ENCODE measurements at places on chromosomes 7 and 10.

GRCh38 chr10:60762554-60762953 lies 15.7 kb upstream of the CDK1 start:
- no peak for DNase-seq
- no peak overlapping the region for H3K4me3 ChIP-seq
- H3K4me1 ChIP-seq: peaks cover 7% of the 10 kb centered on the region
- no peaks in the 10 kb centered on the region for H3K36me3 ChIP-seq
- H3K27me3 ChIP-seq: no peaks in the 10 kb centered on the region
- no peak overlapping the region for H3K27ac ChIP-seq

DNA sequence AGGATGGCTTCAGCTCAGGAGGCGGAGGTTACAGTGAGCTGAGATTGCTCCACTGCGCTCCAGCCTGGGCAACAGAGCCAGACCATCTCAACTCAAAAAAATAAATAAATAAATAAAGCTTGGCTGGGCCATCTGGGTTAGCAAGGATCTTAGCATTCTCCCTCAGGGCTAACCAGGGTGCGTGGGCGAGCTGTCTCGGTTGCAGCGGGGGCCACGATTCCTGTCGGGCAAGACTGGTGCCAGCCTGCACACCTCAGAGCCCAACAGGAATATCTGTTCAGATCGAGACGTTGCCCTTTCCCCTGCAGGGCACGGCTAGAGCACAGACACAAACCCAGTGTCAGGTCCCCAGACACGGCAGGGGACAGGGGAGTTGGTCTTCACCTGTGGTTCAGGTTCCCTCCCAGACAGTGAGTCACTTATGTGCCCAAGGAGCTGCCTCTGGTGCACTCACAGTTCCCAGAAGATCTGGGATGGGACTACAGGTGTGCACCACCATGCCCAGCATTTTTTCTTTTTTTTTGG lies 75.5 kb upstream of the GTF2I start:
- peaks cover 2% of the 10 kb centered on the region for H3K36me3 ChIP-seq
- peaks cover 58% of the 10 kb centered on the region for H3K4me1 ChIP-seq
- no peak for DNase-seq
- H3K4me3 ChIP-seq: no peak overlapping the region
- H3K27me3 ChIP-seq: no peaks in the 10 kb centered on the region
- H3K27ac ChIP-seq: peak overlapping the region; percentile 99

GRCh38 chr7:111092406-111093236 lies 1.7 kb downstream of the LRRN3 start:
- no peak overlapping the region for H3K27ac ChIP-seq
- no peaks in the 10 kb centered on the region for H3K27me3 ChIP-seq
- no peak for DNase-seq
- no peaks in the 10 kb centered on the region for H3K36me3 ChIP-seq

DNA sequence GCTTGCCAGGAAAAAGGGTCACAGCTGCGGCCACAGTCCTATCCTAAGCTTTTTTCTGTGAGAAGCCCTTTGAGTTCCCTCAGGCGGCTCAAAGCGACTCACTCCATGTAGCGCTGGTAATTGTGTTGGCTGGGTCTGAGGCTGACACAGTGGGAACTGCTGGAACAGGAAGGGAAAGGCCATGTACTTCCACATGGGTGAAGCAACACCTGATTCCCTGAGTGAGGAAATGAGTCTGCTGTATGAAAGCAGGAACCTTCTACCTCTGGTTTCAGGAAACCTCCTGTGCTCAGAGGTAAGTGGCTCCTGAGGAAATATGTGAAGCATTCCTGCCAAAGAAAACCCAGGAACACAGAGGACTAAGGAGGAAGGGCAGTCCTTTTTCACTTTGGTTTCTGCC lies 734.6 kb upstream of the SORCS1 start:
- no peaks in the 10 kb centered on the region for H3K27me3 ChIP-seq
- no peaks in the 10 kb centered on the region for H3K36me3 ChIP-seq
- H3K27ac ChIP-seq: no peak overlapping the region
- no peaks in the 10 kb centered on the region for H3K4me1 ChIP-seq
- no peak for DNase-seq

- peaks cover 3% of the 10 kb centered on the region for H3K36me3 ChIP-seq
- H3K27me3 ChIP-seq: no peaks in the 10 kb centered on the region
- no peak overlapping the region for H3K27ac ChIP-seq
- H3K4me1 ChIP-seq: no peaks in the 10 kb centered on the region
- no peak overlapping the region for H3K4me3 ChIP-seq
Measured at GRCh38 chr10:68428396-68429104, 21.5 kb upstream of the RUFY2 start.

DNA sequence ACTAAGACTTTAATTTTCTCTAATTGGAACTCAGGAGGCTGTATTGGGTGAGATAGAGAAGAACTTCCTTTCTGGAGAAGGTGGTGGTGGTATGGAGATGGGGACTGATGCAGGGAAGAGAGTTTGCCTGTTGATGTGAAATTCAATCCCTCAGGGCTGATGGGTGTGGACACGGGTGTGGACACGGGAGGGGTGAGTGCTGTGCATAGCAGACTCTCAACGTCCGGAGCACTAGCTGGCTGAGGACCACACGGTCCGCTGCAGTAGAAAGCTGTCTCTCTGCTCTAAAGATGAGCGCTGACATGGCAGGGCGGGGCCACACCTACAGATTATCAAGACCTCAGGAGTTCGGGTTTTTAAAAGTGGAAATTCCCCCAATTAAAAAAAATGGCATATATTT lies 148.5 kb upstream of the PITRM1 start:
- no peaks in the 10 kb centered on the region for H3K4me1 ChIP-seq
- H3K4me3 ChIP-seq: no peak overlapping the region
- DNase-seq: no peak
- H3K27me3 ChIP-seq: no peaks in the 10 kb centered on the region
- no peaks in the 10 kb centered on the region for H3K36me3 ChIP-seq

- DNase-seq: no peak
- no peaks in the 10 kb centered on the region for H3K27me3 ChIP-seq
- no peaks in the 10 kb centered on the region for H3K4me1 ChIP-seq
- H3K27ac ChIP-seq: no peak overlapping the region
- no peak overlapping the region for H3K4me3 ChIP-seq
Measured at GRCh38 chr7:21980926-21981500, 35.3 kb upstream of the CDCA7L start.

GRCh38 chr10:21673668-21674067 lies 139.6 kb downstream of the MLLT10 start:
- no peaks in the 10 kb centered on the region for H3K36me3 ChIP-seq
- no peak overlapping the region for H3K4me3 ChIP-seq
- H3K27me3 ChIP-seq: no peaks in the 10 kb centered on the region
- DNase-seq: no peak
- H3K4me1 ChIP-seq: 0 out of 2 replicates have a peak, but pooled peaks cover under 1% of the 10 kb centered on the region
- no peak overlapping the region for H3K27ac ChIP-seq

DNA sequence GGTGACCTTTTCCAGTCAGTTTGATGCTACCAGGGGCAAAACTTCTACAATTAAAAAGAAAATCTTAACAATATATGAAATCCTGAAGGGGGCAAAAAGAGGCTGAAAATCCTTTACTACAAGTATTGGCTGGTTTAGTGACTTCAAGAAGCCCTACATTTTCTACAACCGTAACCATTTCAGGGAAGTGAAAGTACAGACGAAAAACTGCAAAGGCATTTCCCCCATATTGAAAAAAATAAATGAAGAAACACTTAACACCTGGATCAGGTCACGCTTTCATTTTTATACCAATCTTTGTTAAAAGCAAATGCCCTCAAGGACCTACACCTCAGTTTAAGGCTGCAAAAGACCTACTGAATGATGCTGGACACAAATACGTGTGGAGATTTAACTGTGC lies 38.6 kb downstream of the IL6 start:
- DNase-seq: no peak
- H3K27ac ChIP-seq: no peak overlapping the region
- H3K36me3 ChIP-seq: no peaks in the 10 kb centered on the region
- H3K4me1 ChIP-seq: no peaks in the 10 kb centered on the region

- H3K4me3 ChIP-seq: no peak overlapping the region
- no peaks in the 10 kb centered on the region for H3K4me1 ChIP-seq
- no peaks in the 10 kb centered on the region for H3K27me3 ChIP-seq
- no peaks in the 10 kb centered on the region for H3K36me3 ChIP-seq
- no peak for DNase-seq
Measured at GRCh38 chr7:157158400-157158799, 19.7 kb downstream of the UBE3C start.

GRCh38 chr10:132283604-132284382 lies 24.0 kb downstream of the STK32C start:
- H3K27ac ChIP-seq: no peak overlapping the region
- H3K4me3 ChIP-seq: no peak overlapping the region
- H3K27me3 ChIP-seq: no peaks in the 10 kb centered on the region
- H3K36me3 ChIP-seq: no peaks in the 10 kb centered on the region
- H3K4me1 ChIP-seq: no peaks in the 10 kb centered on the region
- no peak for DNase-seq

DNA sequence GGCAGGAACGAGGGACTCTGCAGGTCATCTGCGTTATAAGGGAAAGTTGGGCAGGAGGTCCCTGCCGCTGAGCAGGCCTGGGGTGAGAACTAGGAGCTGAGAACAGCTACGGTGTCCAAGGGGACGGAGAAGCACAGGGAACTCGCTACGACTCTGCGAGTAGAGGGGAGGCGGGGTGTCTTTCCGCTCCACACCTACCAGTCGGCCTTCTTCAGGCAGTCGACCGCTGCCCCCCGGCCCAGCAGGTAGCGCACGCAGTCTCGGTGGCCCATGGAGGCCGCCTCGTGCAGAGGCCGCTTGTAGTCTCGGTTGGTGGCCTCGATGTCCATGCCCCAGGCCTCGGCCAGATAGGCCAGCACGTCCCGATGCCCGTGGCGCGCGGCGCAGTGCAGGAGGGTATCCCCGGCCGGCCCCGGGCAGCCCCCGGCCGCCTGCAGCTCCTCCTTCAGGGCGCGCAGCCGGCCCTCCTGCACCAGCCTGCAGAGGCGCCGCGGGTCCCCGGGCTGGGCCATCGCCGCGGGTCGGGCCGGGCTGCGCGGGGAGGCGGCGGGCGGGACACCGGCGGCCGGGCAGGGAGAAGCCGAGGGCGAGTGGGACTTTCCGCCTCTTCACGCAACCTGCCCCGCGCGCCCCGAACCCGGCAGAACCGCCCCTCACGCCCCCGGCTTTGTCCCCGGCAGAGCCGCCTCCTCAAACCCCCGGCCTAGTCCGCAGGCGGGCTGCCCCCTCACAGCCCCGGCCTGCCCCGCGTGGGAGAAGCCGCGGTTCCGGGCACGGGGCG lies 660 bp downstream of the ANKRD16 start:
- DNase-seq: peak; percentile 66
- H3K4me3 ChIP-seq: peak overlapping the region; percentile 93
- H3K27me3 ChIP-seq: no peaks in the 10 kb centered on the region
- H3K36me3 ChIP-seq: peaks cover 2% of the 10 kb centered on the region

DNA sequence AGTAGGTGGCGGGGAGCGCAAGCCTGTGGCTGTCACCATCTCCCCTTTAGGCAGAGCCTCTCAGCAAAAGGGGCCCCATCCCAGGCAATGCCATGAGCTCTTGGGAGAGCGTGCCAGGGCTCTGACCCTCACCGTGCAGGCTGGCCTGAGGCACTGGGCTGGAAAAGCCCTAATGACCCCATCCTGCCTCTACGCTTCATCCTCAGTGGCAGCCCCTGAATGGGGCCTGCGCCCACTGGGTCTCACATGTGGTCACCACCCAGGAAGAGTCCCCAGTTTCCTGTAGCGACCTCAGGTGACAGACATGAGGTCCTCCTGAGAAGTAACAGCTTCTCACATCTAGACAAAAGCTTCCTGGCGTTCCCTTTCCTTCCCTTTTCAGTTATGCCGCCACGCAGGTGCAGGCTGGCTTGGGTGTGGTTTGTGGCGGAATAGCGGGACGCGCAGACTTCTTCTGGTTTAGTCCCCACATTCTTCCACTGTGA lies 59.2 kb downstream of the CLEC2L start:
- H3K4me1 ChIP-seq: no peaks in the 10 kb centered on the region
- DNase-seq: no peak
- H3K36me3 ChIP-seq: peaks cover 2% of the 10 kb centered on the region
- H3K4me3 ChIP-seq: no peak overlapping the region
- no peaks in the 10 kb centered on the region for H3K27me3 ChIP-seq

DNA sequence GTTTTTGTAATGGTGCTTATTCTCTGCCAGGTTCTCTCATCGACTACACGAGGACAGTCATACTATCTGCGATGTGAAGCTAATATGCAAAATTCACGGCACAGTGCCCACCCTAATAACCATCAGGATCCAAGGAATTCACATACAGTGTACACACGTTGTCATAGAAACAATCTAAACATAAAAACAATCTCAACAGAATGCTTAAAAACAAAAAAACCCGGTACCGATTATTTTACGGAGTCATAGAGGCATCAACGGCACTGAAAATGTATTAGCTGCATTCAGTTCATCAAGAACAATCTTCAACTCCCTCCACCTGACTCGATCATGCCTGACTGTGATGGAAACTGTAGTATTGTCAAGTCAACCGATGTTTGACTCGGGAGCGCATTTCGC lies 628 bp downstream of the MRPS33 start:
- peak overlapping the region; percentile 62 for H3K4me3 ChIP-seq
- no peak for DNase-seq
- no peaks in the 10 kb centered on the region for H3K27me3 ChIP-seq
- H3K4me1 ChIP-seq: no peaks in the 10 kb centered on the region
- H3K27ac ChIP-seq: peak overlapping the region; percentile 95

DNA sequence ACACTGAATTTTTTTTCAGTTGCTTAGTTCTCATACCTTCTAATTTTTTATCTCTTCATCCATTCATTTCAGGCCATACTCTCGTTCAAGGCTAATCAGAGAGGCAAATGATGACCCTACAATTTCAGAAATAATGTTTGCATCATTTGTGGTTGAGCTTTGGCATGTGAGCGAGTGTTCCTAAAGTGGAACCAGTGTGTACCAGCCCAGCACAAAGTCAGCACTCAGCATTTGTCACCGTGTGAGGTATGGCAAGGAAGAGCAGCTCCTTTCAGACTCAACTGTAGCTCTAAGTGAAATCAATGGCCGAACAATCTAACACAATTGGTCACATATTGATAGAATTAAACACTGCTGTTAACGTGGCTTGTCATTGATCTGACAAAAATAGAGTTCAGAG lies 154.6 kb downstream of the POU6F2 start:
- H3K27me3 ChIP-seq: no peaks in the 10 kb centered on the region
- no peak for DNase-seq
- no peak overlapping the region for H3K27ac ChIP-seq
- no peaks in the 10 kb centered on the region for H3K4me1 ChIP-seq

DNA sequence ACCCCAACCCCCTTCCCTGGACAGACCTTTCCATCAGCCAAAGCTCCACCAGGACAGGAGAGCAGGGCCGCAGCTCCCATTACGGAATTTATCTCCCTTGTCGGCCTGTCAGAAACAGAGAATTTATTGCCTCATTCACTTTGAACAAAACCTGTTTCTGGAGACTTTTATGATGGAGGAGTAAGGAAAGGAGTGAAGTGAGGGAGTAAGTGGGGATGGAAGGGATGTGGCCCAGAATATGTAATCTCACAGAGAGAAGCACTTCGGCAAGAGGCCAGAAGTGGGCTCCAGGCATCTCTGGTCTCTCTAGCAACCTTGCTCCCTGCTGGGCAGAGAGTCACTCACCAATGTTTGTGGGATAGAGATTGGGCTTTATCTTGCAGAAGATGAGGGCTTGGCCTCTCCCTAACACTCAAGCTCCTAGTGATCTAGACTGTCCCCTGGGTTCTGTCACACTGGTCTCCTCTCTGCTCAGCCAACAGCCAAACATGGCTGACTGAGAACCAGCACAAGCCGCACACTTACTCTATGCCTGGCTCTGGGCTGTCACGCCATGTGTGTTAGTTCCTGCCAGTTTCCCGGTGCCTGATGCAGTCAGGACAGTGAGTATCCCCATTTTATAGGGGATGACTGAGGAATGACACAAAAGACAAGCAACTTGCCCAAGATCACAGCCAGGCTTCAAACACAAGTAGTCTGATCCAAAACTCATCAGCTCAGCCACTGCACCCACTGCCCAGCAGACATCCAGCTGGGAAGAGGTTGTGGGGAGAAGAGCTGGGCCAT lies 149.4 kb upstream of the ZMIZ1 start:
- no peaks in the 10 kb centered on the region for H3K36me3 ChIP-seq
- no peaks in the 10 kb centered on the region for H3K27me3 ChIP-seq
- H3K4me3 ChIP-seq: no peak overlapping the region
- H3K27ac ChIP-seq: no peak overlapping the region
- H3K4me1 ChIP-seq: no peaks in the 10 kb centered on the region

All from Caco-2 (cell line).